Omental fat pad (tissue), 4 donors: ENCODE measurements at places on chromosomes 1 and 21. TPM values are rescaled to one million over a fixed set of nuclear protein-coding genes. Genes with fewer than 3 reads are reported as not detected.

Gene SYT11
- total RNA-seq: 7.0 TPM

Gene NR0B2
- total RNA-seq: not detected

Gene ADPRS
- 43.5 TPM for total RNA-seq

Gene FBXO28
- total RNA-seq: 32.7 TPM

DNA sequence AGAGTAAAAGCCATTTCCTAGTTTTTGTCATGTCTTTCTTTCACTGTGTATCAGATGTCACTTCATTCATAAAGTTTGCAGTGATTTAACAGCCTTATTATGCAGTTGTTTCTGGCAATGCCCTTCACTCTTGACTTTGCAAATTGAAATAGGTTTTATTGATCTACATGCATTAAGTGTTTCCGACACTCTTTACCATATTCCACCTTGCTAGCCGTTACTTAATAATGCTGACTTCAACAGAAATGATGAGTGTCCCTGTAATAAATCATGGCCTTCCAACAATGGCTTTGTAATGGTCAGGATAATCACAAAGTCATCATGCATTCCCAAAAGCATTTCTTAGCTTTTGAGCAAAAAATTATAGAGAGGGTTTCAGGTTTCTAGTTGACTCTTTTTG, 236.8 kb upstream of the FMN2 start:
- DNase-seq: no peak

- no peak for DNase-seq
These were observed 24.8 kb downstream of the TNFRSF8 start for GRCh38 chr1:12087797-12088314.

- no peak for DNase-seq
These were observed 134.7 kb upstream of the CD34 start for GRCh38 chr1:208045463-208046260.

DNA sequence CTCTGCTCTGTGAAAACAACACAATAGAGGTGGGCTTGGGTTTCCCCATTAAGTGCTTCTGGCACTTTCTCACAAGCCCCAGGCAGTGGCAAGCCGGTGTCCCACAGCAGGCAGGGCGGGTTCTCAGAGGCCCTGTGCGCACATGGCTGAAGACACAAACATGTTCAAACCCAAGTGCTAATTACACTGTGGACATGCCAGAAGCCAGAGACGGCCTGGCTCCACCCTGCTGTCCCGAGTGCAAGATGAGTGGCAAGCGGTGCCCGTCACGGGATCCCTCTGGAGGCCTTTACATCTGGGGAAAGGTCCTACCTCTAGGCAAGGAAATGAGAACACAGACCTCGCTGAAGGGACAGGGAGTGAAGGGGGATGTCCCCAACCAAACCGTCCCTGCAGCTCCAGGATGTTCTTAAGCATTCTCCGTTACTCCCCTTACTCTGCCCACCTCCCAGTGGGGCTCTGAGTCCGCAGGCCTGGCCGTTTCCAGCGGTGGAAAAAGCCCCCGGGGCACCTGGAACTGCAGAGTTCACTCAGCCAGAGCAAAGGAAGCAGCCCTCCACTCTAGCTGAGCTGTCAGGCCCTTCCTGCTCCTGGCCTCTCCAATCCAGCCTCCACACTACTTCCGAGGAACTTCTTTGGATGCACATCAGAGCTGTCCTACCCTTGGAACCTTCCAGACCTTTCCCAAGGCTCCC, 57.4 kb downstream of the SLC66A1 start:
- DNase-seq: no peak

DNA sequence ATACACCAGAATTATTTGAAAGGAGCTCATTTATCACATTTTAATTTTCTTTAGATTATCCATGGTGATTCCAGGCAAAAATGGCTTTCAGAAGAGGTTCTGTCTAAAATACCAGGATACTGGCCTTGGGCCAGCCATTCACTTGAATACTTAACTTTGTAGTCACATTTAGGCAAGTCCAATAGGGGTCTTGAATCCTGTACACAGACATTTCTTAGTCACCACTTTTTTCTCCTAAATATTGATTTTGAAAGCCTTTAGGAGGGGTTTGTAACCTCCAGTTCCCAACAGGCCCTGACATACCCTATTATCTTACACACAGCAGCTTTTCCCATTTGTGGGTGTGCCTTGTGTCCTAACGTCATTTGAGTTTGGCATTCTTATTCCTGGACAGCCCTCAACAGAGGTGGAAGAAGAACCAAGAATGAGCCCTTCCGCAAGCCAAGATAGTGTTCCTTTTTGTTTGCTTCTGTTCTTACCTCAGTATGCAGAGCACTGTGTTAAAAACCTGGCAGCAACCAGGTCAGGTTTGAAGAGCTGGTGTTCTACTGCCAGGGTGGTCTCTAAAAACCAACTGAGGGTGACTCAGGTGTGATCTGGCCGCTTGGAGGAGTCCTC, 19.5 kb downstream of the MAP3K7CL start:
- DNase-seq: no peak

DNA sequence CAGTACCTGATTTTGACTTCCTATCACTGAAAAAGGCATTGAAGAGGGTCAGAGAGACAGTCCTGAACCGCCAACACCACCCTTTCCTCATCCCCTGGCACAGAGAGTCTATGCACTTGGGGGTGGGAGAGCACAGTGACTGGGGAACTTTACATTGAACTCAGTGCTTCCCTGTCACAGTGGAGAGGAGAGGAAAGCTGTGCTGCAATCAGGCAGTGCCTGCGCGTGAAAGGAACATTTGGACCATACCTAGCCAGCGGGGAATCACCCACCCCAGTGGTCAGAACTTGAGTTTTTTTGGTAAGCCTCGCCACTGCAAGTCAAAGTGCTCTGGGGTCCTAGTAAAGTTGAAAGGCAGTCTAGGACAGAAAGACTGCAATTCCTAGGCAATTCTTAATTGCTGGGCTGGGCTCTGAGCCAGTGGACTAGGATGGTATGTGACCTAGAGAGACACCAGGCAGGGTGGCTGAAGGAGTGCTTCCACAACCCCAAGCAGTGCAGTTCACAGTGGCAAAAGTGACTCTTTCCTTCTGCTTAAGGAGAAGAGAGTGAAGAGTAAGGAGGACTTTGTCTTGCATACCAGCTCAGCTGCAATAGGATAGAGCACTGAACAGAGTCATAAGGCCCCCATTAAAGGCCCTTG, 9.4 kb upstream of the HENMT1 start:
- no peak for DNase-seq

DNA sequence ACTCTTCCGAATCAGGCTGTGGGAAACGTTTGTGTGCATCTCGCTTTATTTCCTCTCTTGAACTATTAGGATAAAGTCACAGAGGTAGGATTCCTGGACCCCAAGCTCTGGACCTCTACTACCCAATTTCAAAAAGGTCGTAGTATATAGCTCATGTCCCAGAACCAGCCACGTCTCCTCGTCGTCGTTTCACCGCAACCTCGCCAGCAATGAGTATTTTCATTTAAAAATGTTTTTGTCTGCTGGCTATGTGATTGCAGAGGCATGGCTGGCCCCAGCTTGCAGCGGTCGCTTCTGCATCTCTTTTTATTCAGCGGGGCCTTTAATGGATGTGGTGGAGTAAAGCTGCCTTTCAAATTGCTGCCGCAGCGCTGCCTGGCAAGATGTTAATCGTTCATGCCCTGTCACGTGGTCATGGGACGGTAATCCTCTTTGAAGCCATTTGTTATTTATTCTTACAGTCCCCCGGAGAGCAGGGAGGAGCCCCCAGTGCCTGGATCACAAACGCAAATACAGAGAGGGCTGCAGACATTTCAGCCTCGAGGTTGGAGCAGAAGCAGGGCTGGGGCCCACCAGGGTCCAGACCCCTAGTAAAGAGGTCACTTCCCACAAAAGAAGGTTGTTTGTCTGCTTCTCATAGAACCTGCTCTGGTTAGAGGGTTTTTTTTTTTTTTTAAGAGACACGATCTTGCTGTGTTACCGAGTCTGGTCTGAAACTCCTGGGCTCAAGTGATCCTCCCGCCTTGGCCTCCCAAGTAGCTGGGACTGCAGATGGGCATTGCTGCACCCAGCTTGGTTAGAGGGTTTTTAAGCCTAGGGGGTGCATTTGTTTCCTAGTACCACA, 11.6 kb upstream of the NPHP4 start:
- DNase-seq: no peak

GRCh38 chr1:228825840-228826484, 90.7 kb downstream of the RHOU start:
- no peak for DNase-seq

DNA sequence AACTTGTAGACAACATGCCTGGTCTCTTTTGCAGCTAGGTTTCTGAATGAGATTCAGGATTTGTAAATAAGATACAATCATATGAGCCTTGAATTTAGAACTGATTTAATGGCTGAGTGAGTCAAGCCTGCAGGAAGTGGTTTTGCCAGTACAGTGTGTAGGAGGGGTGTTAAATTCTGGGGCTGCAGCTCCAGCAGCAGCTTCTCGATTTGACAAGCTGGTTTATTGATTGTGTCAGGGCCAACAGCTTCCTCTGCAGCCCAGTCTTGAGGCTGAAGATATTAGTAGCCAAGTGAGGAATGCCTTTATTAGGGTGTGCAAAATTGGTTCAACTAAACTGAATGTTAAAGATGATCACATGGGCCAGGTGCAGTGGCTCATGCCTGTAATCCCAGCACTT, 11.5 kb upstream of the PLA2G5 start:
- no peak for DNase-seq

DNA sequence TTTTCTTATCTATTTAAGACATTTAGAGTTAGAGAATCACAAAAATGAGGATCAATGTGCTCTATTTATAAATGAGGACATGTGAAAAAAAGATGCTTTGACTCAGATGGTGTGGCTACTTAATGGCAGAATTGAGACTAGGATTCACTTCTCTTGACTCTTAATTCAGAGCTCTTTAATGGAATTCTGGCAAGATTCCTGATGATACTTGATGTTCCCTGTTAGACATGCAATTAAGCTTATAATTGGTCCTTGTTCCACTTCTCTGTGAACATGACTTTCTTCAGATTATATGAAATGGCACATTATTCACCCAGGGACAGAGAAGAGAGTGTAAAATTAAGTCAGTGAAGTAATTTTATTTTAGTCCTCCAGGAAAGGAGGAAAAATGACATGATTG, 165.3 kb downstream of the LRRC7 start:
- no peak for DNase-seq

DNA sequence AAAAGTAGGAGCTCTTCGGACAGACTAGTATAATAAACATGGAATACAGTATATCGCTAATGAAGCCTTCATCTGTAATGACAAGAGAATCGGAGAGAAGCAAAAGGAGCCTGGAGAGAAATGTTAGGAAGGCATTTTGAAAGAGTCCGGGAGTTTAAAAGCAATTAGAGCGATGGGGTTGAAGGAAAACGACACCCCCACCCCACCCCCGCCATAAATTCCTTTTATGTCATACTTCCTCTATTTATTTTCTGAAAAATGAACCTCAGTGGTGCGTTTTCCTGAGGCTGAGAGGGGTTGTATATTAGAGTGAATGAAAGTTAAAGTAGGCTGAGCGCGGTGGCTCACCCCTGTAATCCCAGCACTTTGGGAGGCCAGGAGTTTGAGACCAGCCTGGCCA, 635 bp upstream of the APH1A start:
- no peak for DNase-seq

DNA sequence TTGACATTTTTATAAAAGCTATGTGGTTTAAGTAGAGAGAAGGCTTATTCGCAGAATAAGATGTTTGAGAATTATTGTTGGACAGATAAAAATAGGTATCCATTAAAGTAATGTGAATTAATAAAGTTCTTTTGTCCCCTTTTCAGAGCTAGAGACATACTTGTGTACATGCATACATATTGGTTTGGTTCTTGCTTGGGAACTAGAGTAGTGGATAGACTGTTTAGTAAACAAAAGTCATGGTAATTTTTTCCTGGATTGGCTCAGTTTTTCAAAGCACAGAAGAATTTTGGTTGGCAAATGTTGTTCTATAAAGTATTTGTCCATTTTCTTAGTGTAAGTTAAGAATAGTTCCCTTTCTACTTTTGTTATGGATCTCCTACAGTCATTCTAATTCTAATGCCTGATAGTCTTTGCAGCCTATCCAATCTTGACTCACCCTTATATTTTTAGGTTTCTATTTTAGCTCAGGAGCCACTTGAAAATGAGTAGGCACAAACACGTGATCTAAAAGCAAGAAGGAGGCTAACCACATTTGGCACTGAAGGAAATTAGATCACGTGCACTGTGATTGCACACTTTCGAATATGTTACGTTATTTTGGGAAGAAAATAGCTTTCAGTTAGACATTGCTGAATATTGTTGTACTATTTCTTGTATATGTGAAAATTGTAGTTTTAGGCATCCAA, 47.0 kb downstream of the RABGAP1L start:
- no peak for DNase-seq

DNA sequence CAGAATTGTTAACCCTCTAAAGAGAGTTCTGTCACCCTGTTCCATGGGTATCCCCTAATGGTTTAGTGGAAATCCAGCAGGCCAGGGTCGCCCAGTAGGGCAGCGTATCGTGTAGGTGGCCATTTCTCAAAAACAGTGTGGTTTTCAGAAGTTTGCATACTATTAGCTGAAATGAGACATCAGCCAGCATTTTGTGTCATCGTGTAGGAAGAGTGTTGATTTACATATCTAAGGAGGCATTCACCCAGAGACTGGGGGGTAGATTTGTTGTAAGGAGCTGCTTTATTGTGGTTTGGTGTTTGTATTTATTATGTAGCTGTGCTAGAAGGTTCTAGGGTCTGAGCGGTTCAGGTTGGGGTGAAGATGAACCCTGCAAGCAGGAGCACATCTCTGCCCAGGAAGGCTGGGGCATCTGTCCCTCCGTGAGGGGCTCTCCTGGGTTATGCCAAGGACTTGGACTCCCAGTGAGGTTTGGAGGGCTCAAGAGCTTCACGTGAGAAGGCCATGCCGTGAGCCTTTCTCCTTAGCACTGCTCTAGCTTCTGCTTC, 174.4 kb downstream of the PGBD5 start:
- no peak for DNase-seq

DNA sequence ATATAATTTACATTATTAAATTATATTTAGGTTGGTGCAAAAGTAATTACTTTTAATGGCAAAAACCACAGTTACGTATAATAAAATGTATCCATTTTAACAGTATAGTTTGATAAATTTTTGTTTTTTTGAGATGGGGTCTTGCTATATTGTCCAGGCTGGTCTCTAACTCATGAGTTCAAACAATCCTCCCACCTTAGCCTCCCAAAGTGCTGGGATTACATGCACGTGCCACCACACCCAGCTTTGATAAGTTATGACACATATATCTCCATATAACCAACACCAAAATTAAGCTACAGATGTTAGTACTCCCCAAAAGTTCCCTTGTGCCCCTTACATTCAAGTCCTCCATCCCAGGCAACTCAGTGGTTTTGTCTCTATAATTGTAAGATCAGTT, 163.1 kb downstream of the SMYD3 start:
- DNase-seq: no peak

DNA sequence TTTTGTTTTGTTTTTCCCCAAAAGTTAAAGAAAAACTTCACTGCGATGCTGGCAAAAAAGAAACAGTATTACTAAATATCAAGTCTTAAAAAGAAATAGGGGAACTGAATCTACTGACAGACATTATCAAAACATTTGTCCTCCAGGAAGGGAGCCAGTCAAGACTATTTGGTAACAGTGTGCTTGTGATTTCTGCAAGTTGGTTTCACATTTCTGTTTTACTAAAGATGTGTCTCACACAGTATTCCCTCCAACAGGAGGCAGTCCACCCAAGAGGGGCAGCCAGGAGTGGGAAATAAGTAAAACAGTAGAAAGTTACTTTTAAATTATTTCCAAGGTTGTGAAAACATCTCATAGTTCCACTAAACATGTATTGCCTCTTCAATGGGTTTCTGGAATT, 74.4 kb upstream of the SDC3 start:
- DNase-seq: no peak
